Urinary bladder (tissue), 4 donors: ENCODE measurements at places on chromosomes 4 and X. TPM values are rescaled to one million over a fixed set of nuclear protein-coding genes. Genes with fewer than 3 reads are reported as not detected.

Gene ZDHHC15
- total RNA-seq: 8.0 TPM

DNA sequence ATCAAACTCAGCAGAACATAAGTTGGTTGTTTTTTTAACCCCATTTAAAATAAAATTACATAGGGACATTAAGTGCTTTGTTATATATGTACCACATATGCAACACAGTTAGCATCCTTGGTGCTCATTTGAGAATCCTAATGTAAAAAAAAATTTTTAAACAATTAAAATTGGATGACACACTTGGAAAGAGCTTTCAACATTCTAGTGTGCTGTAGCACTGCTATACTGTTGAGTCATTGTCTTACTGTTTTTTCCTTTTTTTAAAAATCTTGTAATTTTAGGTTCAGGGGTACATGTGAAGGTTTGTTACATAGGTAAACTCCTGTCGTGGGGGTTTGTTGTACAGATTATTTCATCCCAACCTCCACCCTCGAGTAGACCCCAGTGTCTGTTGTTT, 12.8 kb downstream of the THAP9 start:
- DNase-seq: no peak

DNA sequence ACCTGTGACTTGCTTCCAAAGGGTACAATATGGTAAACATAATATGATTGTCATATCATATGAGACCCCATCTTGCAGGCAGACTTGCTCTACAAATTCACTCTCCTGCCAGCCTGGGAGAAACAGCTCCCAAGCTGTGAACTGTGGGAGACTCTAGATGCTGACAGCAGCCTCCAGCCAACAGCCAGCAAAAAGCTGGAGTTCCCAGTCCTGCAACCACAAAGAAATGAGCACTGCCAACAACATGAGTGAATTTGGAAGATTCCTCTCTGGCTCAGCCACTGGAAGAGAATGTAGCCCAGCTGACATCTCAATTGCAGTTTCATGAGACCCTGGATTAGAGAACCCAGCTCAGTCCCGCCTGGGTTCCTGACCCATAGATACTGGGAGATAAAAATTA, 145.4 kb downstream of the QDPR start:
- DNase-seq: no peak

DNA sequence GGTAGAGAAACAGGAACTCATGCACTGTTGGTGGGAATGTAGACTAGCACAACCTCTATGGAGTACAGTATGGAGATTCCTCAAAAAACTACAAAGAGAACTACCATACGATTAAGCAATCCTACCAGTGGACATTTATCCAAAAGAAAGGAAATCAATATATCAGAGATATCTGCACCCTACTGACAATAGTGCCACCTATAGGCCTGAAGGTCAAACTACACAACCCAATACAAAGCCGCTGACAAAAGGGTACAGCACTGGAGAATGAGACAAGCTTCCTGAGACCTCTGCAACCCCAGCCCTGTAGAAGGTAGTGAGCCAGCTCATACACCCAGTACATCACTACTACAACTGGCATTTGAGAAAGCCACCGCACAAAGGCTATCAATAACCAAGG, 67.1 kb downstream of the CBR4 start:
- no peak for DNase-seq
